ENCODE measurements at places on chromosomes 7 and 10.

DNA sequence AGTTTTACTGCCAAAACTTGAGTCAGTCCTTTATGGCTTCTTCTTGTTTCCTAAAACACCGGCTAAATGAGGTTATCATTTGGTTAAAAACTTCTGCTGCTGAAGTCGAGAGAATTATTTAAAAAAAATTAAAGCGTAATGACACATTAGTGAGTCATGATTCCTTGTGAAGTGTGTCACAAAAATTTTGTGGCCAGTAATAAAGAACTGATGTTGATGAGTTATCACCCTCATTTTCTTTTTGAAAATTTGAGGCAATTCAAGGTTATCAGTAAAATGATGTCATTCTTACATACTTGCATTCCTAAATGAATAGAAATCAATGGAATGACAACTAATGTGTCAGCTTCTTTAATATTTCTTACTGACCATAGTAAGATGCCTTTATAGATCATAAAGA lies 427.4 kb downstream of the SORCS3 start:
- no peak for DNase-seq

DNA sequence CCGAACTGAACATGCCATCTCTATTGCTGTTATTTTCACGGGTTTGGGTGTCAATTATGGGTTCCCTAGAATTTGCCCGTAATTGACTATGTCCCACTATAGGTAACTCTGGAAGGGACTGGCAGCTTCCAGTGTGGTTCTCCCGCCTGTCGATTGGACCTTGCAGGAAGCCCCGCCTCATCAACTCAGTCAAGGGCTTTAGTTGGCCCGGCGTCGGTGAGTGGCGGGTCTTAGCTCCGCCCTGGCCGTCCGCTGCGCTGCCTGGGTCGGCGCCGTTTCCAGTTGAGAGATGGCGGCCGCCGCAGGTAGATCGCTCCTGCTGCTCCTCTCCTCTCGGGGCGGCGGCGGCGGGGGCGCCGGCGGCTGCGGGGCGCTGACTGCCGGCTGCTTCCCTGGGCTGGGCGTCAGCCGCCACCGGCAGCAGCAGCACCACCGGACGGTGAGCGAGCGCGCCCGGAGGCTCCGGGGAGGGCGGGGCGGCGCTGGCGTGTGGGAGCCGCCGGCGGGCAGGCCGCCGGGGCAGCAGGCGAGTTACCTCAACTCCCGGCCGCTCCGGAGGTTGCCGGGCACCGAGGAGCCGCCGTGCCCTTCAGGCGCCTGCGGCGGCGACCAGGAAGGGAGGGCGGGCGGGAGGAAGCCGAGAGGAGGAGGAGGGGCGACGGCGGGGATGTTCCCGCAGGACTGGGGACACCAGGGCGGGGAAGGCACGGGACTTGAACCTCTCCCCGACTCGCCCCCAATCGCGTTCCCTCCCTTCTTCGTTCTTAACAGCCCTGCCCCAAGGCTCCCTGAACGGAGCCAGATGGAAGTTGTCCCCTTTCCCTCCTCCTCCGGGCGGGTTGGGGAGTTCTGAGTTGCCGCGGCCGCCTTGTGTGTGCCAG lies at the start of gene MCU:
Gene MCU, plus strand, starts transcription at position 281 of the 881 bp plus-strand sequence. Its CDS starts 9 bp downstream, at position 290.
- peak; percentile 91 for DNase-seq

DNA sequence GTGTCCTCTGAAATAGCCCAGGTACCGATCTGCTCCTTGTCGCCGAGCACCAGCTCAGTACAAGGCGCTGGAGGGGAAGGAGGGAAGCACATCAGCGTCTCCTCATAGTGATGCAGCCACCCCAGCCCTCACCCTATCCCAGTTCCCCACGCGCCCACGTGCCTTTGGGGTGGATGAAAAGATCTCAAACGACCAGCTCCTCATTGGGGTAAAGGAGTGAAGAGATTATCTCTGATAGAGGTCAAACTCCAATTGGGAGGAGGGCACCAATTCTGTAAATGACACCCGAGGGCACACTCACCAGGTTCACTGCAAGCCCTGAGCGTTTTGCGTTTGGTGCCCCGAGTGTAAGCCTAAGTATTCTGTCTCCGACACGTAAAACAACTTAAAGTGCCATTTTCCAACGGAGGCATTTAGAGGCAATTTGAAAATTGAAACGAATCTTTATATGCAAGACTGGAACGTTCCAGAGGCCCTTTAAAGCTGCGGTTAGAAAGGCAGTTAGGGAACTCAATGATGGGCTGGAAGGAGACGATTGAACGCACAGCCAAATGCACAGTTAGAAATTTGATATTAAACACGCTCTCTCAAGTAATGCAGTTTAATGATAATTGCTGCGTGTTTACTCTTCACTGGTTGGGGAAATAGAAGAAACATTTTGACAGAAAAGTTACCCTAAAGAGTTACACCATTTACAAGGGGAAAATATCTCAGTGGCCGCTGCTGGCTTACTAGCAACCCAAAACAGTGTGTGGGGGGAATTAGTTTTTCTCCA lies 8.9 kb upstream of the EMX2 start:
- no peak for DNase-seq

DNA sequence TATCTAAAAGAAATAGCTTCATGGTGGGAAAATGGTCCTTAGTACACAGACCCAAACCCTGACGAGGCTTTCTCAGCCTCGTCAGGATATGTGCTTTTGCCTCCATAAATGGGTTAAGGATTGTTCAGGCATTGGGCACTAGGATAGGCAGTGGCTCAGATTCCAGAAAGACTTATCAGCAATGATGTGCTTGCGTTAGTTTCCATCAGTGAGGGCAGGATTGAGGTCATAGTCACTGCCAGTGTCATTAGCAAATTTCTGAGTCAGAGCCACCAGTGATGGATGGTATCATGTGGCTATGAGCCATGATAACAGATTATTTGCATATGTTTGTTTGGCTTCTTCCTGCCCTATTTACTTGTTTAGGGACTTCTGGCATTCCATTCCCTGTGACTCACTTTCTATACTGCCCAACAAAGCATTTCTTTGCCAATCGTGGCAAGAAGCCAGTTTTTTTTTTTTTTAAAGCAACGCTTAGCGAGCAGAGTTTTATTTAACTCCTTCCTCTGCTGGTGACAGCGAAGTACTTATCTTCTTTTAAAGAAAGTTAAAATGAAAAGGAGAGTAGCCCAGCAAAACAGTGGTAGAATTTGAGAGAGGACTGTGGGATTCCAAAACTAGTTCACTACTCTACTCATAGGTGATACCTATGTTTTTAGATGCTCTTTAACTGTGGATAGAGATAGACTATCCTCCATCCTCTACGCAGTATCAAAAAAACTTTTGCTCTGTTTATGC lies 44.4 kb downstream of the MYPN start:
- DNase-seq = no peak

GRCh38 chr7:132080967-132081668 lies 495.2 kb downstream of the PLXNA4 start:
- no peak for DNase-seq

GRCh38 chr7:108452707-108453106 lies 3.5 kb downstream of the NRCAM start:
- DNase-seq = no peak

DNA sequence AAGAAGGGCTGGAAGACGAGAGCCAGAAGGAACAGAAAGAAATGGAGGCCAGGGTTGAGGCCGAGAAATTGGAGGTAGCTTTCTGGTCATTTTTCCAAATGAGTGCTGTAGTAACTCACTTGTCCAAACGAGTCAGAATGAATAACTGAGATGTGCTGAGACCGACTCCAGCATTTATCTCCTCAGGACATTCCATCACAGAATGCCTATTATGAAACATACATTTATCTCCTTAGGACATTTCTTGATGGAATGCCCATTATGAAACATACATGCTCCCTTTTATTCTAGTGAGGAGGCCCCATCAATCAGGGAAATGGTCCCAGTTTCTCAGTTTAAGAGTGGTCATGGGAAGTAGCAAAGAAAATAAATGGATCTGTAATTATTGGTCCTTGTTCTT lies 16.5 kb downstream of the AVL9 start:
- no peak for DNase-seq

DNA sequence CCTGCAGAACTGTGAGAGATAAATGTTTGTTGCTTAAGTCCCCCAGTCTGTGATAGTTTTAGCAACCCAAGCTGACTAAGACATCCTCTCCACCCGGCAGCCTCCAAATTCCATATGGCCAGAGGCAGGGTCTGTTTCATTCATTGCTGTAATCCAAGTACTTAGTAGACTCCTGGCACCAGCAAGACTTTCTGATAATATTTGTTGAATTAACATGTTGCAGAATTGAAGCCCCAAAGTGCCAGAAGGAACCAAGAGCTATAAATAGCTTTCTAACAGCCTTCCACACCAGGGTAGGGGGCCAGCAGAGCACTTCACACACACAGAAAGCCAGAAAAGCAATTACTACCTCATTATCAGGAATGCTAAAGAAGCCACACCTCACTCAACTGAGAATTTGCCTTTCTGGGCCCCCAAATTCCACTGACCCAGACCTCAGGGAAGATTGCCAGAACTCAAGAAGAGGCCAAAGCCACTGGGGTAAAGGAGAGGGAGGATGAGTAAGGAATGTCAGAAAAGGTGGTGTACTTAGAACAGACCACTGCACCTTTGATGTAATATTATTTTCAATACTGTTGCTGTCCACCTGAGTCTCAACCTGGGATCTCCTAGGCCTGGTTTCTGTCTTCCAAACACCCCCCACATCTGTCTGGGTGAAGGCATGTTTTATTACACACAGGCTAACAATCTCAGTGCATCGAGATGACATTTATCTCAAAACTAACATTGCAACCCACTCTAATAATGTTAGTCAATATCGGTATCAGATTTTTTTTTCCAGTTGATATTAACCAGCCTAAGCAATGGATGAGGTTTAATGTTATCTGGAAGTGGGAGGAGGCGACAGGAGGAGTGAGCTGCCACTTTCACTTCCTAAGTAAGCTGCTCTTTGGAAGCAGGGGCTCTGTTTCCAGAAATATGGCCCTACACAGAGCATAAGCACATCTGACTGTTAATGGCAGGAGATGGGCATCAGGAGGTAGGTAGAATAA lies 5.5 kb downstream of the NOD1 start:
- DNase-seq = no peak

DNA sequence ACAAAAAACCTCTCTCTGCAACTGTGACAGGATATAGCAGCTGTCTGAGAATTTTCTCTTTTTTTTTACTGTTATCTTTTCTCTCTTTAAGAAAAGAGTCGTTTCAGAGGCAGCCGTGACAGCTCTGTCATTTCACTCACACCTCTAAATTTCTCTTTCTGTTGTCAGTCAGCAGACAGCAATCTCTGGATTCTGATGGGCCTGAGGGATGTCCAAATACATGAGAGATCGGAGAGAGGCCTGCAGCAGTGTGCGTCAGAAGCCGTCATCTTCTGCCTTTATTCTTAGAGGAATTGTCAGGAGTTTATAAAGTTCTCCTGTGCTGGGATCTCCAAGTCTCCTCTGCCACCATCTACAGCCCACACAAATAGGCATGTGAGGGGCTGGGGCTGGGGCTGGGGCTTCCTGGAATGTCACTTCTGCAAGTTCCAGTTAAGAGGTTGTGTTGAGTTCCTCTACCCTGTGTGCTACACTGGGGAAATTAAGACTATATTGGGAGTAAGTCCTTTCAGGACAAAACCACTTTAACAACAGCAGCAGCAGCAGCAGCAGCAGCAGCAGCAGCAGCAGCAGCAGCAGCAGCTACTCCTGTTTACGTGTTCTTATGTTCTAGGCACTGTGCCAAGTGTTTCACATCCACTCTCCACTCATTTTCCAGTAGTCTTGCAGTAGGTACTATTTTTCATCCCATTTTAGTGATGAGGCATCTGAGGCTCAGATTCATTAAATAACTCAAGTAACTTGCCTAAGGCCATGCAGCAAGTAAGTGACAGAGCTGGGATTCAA lies 541.3 kb downstream of the LRMDA start:
- DNase-seq = no peak

DNA sequence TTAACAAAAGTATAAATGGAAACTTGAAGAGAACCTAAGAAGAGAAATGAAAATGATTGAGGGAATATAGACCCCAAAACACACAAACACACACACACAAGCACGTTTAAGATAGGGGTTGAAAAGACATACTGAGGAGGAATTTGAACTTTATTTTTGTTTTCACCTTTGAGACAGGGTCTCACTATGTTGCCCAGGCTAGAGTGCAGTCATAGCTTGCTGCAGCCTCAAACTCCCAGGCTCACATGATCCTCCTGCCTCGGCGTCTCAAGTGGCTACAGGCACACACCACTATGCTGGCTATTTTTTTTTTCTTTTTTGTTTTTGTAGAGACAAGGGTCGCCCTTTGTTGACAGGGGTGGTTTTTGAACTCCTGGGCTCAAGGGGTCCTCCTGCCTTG lies 4.0 kb downstream of the BTRC start:
- no peak for DNase-seq

- DNase-seq = peak; percentile 91
Measured at GRCh38 chr7:99558306-99559174, at the start of gene ZNF655. Gene ZNF655, plus strand, starts transcription at chr7:99558642. Its CDS starts 1,918 bp downstream, at chr7:99560560.

- no peak for DNase-seq
Measured at GRCh38 chr7:21941611-21942141, 4.0 kb downstream of the CDCA7L start.

GRCh38 chr7:24660546-24660945 lies 87.3 kb downstream of the PALS2 start:
- DNase-seq = no peak

DNA sequence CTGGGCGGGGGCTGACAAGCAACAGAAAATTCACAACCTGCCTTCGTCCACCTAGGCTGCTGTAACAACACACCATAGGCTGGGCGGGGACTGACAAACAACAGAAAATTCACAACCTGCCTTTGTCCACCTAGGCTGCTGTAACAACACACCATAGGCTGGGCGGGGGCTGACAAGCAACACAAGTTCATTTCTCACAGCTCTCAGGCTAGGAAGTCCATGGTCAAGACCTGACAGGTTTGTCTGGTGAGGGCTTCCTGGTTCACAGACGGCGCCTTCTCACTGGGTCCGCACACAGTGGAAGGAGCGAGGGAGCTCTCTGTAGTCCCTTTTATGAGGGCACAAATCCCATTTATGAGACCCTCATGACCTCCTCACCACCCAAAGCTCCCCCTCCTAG lies 52.2 kb downstream of the DIP2C start:
- DNase-seq = no peak

DNA sequence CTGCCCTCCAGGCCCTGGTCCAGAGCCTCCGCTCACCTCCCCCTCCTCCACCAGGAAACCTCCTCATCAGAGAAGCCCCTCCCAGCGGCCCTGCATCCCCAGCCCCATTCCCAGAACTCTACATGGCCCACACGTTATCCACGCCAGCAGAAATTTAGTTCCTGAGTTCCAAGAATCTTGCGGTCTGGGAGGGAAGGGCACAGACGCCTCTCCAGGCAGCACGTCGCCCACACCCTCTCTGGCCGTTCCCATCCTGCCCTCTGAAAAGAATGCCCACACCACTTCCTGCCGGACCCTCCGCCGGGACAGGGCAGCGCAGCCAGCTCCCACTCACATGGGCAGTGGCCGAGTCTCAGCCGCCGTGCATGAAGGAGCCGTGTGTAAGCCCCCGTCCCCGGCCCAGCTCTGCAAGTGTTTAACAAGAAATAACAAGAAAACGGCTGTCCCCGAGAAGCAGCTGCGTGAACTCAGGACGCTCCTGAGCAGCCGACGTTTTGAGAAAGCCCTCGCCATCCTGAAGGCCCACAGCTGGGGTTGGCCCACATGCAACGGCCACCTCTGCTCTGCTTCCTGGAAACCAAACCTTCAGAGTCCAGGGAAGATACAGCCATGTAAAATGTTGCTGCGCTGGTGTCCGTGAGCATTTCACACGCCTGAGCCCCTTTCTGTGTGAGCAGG lies 17.4 kb downstream of the ADGRA1 start:
- DNase-seq = no peak

Data from central memory CD4-positive, alpha-beta T cell (primary cell).